ENCODE measurements at places on chromosomes 2 and 18.

GRCh38 chr2:106863387-106863786 lies 22.6 kb downstream of the ST6GAL2 start:
- no peak for DNase-seq

GRCh38 chr2:21044694-21045371 lies 960 bp upstream of the APOB start:
- no peak for DNase-seq

DNA sequence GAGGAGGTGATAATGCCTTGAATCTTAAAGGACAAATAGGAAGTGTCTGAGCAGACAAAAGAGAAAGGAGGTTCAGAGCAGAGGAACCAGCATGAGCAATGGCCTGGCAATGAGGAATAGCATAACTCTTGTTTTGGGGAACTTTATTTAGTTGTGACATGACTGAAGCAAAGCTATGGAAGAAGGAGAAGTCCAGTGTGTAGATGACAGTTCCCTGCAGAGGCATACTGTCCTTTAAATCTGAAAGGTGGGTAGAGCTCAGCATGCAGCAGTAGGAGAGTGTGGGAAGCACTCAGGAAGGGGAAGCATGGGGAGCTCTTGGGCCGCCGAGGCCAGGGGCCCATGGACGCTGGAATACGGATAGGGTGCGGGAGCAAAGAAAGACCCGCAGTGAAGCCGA lies 173.8 kb downstream of the SEPTIN10 start:
- DNase-seq = no peak

GRCh38 chr2:216082805-216083204 lies 1.1 kb downstream of the TMEM169 start:
- DNase-seq = no peak

DNA sequence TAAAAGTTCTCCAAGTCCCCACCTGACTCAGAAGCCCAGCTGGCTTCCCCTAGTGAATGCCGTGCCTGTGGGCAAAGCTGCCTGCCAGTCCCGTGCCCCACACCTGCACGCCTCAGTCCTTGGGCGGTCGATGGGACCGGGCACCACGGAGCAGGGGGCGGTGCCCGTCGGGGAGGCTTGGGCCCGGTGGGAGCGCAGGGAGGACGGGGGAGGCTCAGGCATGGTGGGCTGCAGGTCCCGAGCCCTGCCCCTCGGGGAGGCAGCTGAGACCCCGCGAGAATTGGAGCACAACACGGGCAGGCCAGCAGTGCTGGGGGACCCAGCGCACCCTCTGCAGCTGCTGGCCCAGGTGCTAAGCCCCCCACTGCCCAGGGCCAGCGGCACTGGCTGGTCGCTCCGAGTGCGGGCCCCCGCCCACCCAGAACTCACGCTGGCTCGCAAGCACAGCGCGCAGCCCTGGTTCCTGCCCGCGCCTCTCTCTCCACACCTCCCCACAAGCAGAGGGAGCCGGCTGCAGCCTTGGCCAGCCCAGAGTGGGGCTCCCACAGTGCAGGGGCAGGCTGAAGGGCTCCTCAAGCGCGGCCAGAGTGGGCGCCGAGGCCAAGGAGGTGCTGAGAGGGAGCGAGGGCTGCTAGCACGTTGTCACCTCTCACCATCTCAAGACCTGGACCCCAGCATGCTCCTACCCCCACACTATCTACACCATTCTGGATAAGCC lies 215.5 kb downstream of the TNS1 start:
- DNase-seq = no peak

DNA sequence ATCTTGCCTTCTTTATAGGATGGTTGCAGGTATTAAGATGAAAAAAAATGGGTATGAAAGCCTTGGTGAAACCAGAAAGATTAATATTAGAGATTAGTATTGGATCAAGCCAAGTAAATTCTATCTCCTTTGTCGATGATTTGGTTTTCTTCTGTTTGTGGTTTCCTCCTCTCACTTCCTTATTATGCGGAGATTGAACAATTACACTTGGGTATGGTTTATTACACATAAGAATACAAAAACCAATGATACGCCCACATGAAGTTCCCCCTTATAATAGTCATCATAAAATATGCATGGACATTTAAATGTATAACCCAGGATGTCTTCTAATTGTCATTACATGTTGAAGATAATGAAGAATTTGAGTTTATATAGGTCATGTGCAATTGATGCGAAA lies 4.9 kb downstream of the LTBP1 start:
- DNase-seq = no peak

GRCh38 chr2:191983591-191983990 lies 136.7 kb upstream of the CAVIN2 start:
- no peak for DNase-seq

DNA sequence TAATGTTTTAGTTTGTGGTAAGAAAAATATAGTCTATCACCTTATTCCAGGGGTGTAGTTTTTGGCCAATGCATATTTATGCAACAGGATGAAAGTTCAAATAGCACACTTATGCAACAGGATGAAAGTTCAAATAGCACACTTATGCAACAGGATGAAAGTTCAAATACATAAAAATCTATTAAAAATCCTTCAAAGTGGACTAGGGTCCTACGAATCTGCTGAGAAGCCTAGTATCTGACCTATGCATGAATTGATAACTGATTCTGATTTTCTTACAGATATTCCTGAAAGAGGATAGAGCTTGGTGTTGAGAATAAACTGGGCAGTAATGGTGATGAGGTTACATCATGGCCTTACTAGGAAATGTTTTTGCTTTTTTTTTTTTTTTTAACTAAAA lies 2.8 kb downstream of the PECR start:
- no peak for DNase-seq

- no peak for DNase-seq
Measured at GRCh38 chr2:191907091-191907490, 60.2 kb upstream of the CAVIN2 start.

DNA sequence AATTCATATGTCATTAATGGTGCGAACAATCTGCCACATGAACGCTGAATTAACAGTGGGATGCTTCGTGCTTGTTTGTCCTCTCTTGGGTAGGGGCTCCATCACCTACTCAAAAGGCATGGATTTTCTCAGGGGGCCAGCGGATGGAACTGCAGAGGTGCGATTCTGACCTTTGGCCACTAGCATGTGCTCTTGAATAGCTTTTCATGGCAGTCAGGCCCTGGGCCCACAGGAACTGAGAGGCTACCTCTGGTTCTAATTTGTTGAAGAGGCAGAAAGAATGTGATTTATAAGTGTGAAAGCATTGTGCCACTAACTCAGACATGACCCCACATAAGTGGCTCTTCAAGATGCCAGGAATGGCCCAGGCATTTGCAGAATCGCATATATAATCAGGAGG lies 283.2 kb downstream of the INSIG2 start:
- DNase-seq = peak; percentile 76

DNA sequence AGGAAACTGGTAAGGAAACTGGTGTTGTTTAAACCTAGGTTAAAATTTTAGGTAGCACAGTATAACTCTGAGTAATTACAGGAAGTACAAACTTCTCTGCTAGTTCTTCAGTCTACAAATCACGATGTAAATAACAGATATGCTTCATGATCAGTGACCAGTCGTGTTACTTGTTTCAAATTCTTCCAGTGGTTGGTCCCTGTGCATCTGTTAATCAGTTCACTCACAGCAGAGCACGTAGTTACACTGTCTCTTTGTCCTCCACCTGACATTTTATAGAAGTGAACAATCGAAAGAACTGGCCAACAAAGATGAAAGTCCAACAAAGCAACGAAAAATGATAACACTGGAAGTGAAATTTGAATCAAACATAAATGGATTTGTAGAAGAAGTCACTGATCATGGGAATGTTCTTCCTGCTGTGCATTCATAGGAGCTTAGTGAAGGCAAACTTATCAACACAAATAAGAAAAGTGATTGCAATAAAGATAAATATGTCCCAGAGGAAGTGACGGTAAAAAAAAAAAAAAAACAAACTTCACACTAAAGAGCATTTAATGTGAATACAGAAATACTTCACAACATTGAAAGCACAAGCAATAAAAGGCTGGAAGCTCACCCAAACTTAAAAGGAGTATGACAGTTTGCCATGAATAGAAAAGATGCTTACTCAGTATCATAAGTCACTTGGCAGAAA lies 7.0 kb downstream of the EIF2AK2 start:
- DNase-seq = no peak

DNA sequence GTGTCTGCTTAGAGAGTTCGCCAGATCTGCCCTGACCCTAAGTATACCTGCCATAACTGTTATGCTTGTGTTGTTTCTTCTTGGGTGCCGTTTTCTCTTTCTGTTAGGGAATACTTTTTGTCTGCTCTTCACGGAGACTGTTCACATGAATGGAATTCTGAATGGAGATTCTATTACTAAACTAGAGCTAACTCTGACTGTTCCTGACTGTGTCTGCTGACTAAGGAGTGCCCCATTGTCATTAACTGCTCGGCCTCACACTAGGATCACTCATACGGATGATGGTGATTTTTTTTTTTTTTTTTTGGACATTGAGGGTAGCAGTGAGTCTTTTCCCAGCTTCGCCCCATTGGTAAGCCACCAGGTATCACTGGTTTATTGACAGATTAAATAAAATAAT lies 104.8 kb upstream of the SLC8A1 start:
- DNase-seq = no peak

GRCh38 chr2:226836548-226836885 lies 663 bp downstream of the RHBDD1 start:
- no peak for DNase-seq

GRCh38 chr2:119136093-119136492 lies 22.5 kb downstream of the C1QL2 start:
- no peak for DNase-seq

GRCh38 chr18:71398531-71398930 lies 1109.7 kb downstream of the SOCS6 start:
- DNase-seq = no peak

GRCh38 chr2:31163011-31163539 lies 24.8 kb upstream of the GALNT14 start:
- DNase-seq = no peak

DNA sequence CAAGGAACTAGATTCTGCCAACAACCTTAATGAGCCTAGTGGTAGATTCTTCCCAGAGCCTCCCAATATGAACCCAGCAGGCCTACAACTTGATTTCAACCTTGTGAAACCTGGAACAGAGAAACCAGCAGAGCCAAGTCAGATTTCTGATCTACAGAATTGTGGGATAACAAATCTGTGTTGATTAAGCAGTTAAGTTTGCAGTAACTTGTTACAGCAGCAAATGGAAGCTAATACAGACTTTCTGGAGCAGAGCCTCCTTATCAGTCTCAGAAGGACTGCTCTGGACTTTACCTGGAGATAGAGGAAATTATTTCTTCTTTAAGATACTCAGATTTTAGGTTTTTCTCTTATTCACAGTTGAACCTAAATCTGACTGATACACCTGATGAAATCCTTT lies 225.5 kb downstream of the DYM start:
- DNase-seq = no peak

- no peak for DNase-seq
Measured at GRCh38 chr2:160076241-160076640, 13.8 kb upstream of the PLA2R1 start.

DNA sequence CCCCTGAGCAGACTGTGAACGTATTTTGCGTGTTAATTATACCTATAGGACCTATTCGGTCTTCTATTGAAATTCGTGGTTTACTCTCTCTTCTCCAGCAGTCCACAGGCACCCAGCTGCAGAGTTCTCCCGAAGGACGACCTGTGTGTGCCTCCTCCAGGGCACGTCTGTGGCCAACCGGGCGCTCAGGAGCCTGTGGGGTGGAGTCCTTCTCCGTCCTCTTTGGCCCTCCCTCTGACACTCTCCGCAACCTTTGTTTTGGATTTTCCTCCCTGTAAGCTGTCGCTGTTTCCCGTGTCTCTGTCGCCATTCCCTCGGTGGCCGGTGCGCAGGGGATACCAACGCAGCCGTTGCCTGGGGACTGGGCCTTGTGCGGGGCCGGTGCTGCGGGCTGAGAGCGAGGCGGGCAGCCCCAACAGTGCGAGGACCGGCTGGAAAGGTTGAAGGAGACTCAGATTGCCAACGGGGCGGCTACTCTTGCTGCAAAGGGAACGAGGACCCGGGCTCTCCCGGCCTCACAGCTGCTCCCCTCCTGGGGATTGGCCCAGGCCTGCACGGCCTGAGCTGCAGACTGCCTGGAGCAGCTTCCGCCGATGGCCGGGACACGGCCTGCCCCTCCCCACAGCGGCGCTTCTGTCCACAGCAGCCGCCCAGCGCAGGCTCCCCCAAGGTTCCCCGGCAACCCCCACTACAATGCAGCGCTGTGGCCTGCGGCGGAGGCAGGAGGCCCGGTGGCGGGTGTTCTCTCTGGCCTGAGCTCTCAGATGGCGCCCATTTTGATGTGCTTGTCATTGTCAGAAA lies 221.0 kb downstream of the MTX2 start:
- peak; percentile 45 for DNase-seq

DNA sequence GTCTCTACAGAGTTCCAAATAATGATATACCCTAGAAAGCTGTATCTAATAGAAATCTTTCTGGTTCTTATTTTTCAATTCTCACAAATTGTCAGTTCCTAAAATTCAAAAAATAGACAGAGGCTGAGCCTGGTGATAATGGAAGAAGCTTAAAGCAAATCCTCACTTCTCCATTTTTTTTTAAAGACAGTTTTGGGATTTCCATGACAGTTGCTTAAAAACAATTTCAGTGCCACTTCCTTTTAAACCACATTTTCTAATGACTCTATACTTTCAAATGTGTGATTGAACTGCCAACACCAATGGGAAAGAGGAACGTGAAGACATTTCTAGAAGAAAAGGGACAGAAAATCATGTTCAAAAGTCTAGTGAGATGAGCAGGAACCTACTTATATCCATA lies 4.0 kb downstream of the GKN2 start:
- DNase-seq = no peak

GRCh38 chr2:68031542-68032160 lies 31.2 kb downstream of the C1D start:
- peak; percentile 70 for DNase-seq

DNA sequence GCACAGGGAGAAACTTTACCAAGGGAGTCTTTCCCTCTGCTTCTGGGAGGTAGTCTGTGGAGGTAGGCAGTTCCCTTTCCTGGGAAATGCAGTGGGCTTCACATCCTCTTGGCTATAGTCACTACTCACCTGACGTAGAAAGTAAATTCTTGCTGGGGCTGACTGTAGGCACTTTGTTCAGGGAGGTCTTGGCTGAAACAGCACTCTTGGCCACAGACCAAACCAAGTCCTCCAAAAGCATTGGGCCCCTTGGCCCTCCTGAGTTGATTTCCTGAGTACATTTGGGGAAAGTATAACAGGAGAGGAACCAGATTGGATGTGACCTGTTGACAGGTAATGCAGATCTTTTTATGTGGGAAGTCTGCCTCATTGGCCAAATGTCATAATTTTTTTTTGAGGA lies 108.9 kb downstream of the MGAT5 start:
- no peak for DNase-seq

DNA sequence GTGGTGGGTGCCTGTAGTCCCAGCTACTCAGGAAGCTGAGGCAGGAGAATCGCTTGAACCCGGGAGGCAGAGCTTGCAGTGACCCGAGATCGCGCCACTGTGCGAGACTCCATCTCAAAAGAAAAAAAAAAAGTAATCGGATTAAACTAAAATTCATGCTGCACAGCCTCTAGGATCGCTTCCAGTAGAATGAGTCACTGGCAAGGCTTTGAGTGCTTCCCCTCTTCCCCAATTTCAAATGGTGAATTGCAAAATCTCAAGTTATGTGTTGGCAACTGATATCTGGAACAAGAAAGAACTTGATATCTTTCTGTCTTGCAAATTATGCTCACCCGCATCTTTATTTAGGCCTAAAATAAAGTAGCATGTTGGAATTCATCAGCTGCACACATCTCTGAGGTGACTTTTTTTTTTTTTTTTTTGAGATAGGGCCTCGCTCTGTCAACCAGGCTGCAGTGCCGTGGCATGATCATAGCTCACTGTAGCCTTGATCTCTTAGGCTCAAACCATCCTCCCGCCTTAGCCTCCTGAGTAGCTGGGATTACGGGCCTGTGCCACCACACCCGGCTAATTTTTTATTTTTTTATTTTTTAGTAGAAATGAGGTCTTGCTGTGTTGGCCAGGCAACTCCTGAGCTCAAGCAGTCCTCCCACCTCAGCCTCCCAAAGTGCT lies 12.7 kb downstream of the TTC39C start:
- peak; percentile 96 for DNase-seq
